NCI-H2081 treated with DMSO at 0.1 percent for 48 hours (cell line): ENCODE measurements at places on chromosomes 11 and 22.

GRCh38 chr22:22799561-22799960 is 88.1 kb upstream of the IGLL5 start:
- DNase-seq = no peak

DNA sequence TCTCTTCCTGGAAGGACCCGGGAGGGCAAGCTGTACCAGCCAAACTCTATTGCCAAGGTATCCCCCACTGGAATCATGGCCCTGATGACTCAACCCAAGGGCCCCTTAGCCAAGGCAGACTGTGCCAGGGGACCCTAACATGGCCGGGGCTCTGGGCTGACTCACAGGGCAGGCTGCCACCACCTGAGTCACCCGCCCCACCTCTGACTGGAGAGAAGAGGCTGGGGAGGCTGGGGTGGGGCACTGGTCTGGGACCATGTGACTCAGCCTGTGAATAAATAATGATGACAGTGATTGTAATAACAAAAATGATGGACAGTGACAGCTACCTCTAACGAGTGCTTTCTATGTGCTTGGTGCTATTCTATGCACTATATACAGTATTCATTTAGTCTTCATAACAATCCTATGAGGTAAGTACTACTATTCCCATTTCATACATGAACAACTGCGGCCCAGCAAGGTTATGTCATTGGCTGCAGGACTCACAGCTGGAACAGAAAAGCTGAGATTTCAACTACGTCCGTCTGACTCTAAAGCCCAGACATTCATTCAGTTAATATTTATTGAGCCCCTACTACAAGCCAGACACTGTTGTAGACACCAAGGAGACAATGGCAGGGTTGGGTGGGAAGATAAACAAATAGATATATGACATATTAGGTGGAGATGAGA is 84.2 kb downstream of the FBXO7 start:
- DNase-seq = no peak

- DNase-seq = no peak
Measured at GRCh38 chr11:83852775-83853442, 566.7 kb upstream of the CCDC90B start.

- DNase-seq = no peak
Measured at GRCh38 chr11:72218251-72218745, 1.7 kb downstream of the FOLR2 start.

DNA sequence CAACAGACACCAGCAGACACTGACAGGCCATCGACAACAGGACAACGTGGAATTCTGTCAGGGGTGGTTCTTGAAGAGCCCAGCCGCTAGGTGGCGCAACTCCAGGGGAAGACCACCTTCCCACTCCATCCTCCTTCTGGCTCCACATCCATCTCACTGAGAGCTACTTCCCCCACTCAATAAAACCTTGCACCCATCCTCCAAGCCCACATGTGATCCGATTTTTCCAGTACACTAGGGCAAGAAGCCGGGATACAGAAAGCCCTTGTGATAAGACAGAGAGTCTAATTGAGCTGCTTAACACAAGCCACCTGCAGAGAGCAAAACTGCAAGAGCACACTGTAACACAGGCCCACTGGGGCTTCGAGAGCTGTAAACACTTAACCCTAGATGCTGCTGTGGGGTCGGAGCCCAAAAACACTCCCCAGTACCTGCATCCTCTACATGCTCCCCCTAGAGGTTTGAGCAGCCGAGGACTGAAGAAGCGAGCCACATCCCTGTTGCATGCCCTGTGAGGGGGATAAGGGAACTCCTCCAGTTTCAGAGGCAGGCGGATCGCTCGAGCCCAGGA is 11.5 kb upstream of the RAB39A start:
- DNase-seq = no peak

DNA sequence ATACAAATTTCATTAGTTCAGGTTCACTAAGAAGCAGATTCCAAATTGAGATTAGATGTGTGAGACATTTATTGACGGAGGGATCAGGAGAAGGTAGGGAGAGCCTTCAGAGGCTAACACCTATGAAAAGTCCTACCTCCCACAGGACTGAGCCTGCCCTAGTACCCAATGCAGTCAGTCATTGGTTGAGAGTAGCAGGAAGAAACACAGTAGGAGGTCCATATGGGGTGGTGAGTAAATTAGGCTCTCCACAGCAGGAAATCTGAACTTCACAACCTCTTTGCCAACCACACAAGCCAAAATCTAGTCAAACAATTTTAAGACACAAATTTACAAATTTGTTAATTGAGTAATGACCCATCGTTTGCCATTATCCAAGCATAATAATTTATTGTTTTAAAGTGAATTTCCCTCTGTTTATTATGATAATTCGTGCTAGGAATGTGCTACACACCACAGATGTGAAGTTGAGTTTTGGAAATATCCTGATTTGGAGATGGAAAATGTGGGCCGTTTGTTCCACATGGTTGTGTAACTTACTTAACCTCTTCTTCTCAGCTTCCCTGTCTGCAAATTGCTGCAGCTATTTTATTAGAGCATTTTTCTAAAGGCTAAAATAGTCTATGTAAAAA is 542.1 kb downstream of the ETS1 start:
- no peak for DNase-seq

GRCh38 chr11:132072858-132073211 is 702.4 kb downstream of the NTM start:
- no peak for DNase-seq

GRCh38 chr11:126495281-126496220 is 140.1 kb downstream of the ST3GAL4 start:
- no peak for DNase-seq

DNA sequence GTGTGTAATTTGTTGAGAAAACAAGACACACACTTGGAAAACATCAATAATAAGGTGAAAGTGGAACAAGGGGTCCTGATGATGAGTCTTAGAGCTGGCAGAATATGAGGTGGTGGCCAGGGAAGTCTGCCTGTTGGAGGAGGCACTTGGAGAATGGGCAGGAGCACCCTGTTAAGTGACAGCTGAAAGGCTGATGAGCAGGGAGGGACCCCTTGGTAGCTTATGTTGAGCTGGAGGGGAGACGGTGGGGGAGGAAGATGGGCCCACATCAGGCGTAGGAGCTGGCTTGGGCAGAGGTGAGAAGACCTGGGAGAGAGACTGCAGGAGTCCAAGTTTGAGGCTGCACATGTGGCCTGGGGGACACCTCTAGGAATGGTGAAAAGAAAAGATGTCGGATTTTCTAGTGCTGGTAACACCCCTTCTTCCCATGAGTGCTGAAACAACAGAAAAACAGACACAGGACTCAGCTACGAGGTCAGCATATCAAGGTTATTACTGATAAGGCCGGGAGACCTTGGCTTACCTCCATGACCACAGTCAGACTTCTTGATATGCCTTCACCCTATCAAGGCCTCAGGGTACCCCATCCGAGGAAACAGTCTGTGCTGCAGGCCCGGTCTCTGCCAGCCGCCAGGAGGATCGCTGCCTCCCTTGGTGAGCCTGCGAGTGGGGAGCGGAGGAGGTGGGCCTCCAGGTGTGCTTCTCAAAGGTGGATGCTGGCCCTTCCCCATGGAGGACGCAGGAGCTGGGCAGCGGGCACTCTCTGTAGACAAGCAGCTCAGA is 14.3 kb upstream of the C11orf96 start:
- no peak for DNase-seq

DNA sequence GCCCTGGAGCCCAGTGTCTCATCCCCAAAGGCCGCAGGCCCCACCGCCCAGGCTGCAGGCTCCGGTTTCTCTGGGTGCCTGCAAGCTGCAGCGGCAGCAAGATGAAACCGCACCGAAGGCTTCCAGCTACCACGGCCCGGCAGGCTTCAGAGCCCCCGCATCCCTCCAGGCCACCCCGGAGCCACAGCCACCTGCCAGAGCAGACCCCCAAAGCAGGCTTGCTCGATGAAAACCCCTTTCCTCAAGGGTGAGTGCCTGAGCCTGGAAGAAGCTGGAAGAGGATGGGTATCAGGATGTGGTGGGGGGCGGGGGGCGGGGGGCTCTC is 24.5 kb upstream of the GNB1L start:
- DNase-seq = no peak

GRCh38 chr11:66080055-66080817 is 10.2 kb downstream of the PACS1 start:
- no peak for DNase-seq

GRCh38 chr22:46238541-46238940 is 11.6 kb downstream of the CDPF1 start:
- DNase-seq = no peak

DNA sequence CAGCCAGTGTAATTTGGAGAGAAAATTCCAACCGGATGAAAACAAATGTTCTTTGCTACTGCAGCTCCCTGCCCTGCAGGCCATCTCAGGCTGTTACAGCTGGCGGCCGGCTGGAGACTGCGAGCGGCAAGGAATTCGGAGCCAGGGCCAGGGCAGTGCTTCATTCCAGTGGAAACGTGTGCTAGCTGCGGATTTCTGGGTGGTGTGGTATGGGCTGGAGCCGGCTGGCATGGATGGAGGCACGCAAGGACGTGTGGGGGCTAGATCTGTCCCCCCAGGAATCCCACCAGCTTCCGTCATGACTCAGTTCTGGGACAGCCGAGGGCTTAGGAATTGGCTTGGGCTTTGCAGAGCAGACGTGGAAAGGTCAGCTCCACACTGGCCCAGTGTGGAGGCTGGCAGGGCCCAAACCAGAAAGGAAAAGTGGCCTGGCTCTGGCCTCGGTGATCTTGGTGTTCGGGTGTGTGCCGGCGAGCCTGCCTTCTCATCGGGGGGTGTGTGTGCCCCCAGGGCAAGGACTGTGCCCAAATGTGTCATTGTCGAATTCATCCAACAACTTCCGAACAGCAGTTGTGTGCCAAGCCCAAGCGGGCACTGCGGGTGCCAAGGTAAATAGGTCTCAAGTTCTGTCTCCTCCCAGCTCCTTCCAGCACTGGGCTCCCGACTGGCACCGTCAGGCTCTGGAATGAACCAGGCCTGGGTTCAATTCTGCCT is 48.1 kb upstream of the SHISAL1 start:
- DNase-seq = no peak

- DNase-seq = no peak
Measured at GRCh38 chr22:50712341-50713007, 25.5 kb upstream of the ACR start.

DNA sequence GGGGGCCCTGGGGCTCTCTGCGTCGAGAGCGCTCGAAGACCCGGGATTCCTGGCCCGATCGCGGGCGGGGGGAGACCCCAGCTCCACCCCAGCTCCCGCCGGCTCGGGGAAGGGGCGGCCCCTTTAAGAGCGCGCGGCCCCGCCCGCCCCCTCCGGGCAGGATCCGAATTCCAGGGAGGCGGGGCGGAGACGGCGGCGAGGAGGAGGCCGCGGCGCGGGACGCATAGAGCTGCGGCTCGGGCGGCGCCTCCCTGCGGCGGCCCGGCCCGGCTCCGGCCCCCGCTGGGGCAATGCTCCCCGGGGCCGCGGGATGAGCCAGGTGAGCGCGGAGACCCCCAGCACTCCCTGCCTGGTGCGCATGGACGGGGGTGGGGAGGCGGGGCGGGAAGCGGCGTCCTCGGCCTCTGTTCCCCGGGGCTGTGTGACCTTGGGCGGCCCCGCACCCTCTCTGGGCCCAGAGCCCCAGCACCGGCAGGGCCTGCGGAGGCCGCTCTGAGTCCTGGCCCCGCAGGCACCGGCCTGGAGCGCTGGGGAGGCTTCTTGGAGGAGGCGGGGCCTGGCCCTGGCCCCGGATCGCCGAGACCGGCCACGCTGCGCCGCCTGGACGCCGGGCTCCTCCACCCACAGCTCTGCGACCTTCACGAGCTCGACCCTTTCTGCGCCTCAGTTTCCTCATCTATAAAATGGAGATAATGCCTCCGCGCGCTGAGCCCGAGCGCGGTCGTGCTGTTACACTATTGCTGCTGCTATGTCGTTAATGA is 565 bp downstream of the GAS2L1 start:
- no peak for DNase-seq

DNA sequence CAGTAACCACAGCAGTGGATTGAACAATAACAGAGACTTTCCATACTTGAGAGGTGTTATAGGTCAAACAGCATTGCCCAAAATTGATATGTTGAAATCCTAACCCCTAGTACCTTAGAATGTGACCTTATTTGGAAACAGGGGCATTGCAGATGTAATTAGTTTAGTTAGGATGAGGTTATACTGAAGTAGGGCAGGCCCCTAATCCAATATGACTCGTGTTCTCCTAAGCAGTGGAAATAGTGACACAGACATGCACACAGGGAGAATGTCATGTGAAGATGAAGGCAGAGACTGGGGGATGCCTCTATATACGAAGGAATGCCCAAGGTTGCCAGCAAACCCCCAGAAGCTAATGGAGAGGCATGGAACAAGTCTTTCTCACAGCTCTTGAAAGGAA is 270.5 kb downstream of the TENM4 start:
- DNase-seq = no peak

GRCh38 chr11:14336507-14337503 is 22.2 kb downstream of the RRAS2 start:
- no peak for DNase-seq

- no peak for DNase-seq
Measured at GRCh38 chr11:31656051-31656450, 146.5 kb downstream of the ELP4 start.

DNA sequence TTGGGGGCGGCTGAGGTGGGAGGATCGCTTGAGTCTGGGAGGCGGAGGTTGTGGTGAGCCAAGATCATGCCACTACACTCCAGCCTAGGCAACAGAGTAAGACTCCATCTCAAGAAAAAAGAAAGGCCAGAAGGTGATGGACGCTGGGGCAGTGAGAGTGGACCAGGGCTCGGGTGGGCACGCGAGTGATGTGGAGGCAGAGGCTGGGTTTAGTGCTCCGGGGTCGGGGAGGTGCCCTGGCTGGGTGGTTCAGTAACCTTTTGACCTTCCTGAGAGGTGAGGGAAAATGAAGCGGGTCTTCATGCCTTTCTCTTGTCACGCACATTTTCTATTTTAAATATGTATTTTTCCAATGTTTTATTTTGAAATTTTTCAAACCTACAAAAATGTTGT is 45.1 kb downstream of the ST14 start:
- no peak for DNase-seq

- no peak for DNase-seq
Measured at GRCh38 chr22:21669026-21669425, 3.2 kb downstream of the PPIL2 start.

- no peak for DNase-seq
Measured at GRCh38 chr22:41776381-41776780, 24.1 kb upstream of the CCDC134 start.

- no peak for DNase-seq
Measured at GRCh38 chr22:17083255-17083654, 1.5 kb upstream of the IL17RA start.

DNA sequence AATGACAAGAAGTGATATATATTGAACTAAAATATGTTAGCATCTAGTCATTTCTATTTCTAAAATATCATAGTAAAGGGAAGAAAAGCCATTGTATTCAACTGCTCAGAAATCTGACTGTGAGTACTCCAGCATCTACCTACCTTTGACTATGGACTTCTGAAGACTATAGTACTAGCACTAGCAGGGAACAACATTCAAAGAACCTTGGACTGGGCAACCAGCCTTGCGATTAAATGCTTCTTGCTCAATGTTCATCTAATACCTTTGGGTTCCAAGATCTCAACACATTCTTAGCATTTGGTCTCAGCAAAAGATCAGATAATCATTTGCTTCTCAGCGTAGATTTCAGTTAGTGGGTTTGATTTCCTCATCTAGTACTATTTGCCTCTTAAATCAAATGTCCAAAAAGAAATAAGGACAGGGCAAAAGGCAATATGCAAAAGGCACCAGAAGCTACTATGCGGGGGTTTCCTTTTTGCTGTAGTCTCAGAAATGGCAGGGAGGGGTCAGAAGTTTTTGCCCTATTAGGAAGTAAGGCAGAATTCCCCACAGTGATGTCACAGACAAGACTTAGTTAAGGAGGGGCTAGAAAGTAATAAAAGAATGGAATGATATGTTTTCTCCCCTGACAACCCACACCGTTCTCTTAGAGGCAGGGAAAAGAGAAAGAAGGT is 80.6 kb downstream of the GAB2 start:
- DNase-seq = no peak
